AG20443 (cell line): ENCODE measurements at places on chromosomes 16 and 17.

DNA sequence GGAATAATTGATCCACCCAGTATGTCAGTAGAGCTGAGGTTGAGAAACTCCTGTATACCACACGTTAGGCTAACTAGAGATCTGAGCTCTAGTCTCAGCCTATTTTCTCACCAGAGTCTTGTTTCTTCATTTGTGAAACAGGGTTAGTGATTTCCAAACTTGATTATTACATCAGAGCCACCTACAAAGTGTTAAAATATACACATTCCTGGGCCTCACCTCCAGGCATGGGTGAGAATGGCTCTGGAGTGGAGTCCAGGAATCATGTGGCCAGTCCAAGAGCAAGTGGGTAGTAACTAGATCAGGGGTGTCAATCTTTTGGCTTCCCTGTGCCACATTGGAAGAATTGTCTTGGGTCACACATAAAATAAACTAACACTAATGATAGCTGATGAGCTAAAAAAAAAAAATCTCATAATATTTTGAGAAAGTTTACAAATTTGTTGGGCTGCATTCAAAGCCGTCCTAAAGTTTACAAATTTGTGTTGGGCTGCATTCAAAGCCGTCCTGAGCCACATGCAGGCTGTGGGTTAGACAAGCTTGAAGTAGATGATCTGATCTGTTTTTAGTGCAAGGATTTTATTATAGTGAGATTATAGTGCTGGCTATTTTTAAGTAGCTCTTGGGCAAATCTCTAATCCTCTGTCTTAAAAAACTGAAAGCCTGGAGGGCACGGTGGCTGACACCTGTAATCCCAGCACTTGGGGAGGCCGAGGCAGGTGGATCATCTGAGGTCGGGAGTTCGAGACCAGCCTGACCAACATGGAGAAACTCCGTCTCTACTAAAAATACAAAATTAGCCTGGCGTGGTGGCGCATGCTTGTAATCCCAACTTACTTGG is 20.4 kb downstream of the PRCD start:
- no peak for DNase-seq

DNA sequence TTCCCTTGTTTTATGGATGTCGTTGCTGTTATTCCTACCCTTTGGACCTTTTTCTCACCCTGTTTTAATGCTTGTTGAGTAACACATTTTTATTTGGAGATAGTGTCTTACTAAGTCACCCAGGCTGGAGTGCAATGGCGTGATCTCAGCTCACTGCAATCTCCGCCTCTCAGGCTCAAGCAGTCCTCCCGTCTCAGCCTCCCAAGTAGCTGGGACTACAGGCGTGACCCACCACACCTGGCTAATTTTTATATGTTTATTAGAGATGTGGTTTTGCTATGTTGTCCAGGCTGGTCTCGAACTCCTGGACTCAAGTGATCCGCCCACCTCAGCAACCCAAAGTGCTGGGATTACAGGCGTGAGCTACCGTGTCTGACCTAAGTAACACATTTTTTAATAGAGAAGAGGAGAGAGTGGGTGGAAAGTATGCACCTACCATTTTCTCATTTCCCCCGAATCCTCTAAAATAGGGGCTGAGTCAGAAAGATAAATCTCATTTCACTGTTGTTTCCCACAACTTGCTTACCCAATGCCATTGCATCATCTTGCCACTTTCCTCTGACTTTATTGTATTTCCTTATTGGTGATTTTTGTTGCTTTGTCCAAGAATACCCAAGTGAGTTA is 7.0 kb downstream of the DHX40 start:
- DNase-seq = peak; percentile 11

GRCh38 chr16:10999300-10999699 is 54.9 kb downstream of the CLEC16A start:
- no peak for DNase-seq

DNA sequence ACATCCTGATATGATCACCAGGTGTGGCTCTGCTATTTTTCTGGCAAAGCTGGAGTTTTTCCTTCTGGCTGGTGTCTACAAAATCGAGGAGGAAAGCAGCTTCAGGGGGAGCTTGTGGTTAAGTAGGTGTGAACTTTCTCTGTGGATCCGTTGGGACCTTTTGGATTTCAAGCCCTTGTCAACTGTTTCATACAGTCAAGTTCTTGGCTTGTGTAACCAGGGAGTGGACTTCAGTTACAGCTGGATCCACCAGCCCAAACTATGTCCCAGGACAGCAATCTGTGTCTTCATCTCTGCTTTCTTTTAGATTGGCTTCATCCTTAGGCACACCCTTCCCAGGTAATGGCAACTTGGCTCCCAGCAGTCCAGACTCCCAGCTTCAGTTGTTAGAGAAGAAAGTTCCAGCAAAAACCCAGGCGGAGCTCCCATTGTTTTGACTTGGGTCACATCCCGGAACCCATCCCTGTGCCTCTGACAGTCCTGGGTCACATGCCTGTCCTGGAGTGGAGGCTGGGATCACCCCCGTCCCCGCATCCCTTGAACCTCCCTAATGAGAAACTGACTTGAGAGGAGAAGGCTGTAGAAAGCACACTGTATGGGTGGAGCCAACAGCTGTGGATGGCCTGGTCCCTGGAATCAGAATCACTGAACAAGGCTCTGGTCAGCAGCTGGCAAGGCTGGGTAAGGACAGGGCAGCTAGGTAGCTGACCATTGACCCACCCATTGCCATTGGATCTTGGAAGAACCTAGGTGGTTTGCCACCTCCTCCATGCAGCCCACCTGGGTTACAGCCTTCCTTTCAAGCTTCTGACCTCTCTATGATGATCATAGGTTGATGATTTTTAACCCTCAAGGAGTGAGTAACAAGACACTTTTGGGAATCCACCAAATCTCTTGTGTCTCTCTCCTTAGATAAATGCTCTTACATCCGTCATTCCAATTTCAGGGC is 18.1 kb downstream of the NKD1 start:
- no peak for DNase-seq

GRCh38 chr16:74623839-74624235 is 16.9 kb upstream of the GLG1 start:
- DNase-seq = no peak

- DNase-seq = peak; percentile 2
Measured at GRCh38 chr17:5580969-5581368, 3.3 kb downstream of the NLRP1 start.

- peak; percentile 53 for DNase-seq
Measured at GRCh38 chr17:27793168-27793905, 7.0 kb downstream of the NOS2 start.

DNA sequence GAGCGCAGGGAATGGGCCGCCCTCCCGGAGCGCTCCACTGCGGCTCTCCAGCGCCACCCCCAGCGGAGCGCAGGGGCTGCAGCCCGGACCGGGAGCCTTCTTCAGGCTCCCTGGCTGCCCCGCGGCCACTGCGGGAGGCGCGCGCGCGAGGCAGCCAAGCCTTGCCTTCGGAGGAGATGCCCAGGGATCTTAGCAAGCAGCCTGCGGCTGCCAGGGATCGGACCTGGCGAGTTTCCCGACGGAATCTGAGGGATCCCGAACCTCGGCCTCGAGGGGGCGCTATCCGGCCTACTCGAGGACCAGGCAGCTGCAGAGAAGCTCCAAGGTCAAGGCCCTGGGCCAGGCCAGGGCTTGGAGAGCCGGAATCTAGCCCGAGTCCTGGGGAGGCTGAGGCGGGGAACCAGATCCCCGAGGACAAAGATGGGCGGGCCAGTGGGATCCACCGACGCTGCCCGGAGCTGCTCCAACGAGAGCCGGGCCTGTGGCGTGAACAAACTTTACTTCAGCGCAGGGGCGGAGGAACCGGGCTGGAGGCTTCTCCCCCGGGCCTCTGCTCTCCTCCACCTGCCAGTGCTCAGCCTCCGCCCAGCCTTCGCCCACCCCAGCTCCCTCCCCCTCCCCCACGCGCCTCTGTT is at the start of gene IRX6:
IRX6 (plus strand) TSS at position 567 of the 635 bp plus-strand sequence. CDS start 889 bp downstream, outside the sequence.
- peak; percentile 73 for DNase-seq

- DNase-seq = no peak
Measured at GRCh38 chr17:81329927-81330883, 35.1 kb upstream of the SLC38A10 start.

DNA sequence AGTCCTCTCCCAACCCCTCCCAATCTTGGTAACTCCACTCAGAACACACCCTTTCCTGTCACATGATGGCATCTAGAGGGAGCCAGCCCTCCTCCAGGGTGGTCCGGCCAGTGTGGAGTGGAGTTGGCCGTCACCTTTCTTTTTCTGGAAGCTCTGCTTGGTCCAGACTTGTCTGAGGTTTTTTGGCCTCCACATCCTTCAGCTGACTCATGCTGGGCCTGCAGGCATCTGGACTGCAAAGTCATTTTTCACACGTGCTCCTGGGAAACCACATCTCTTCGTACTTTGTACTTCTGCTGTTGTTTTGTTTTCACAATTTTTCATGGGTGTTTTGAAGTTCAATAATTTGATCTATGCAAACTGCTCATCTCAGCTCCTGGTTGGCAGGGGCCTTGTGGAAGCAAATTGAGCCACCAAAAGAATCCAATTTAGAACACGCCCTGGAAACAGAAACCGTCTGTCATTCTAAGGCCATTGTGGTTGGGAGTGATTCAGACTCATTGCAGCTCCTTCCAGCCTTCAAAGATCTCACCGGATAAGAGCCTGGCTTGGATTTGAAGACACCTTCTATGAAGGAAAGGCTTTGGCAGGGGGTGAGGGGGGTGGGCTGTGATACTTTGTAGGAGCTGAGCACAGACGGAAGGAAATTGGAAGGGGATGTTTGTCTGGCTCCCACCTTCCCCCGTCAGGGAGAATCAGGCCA is 42.4 kb upstream of the NF1 start:
- peak; percentile 95 for DNase-seq

GRCh38 chr17:66312912-66313311 is 10.5 kb downstream of the PRKCA start:
- no peak for DNase-seq

DNA sequence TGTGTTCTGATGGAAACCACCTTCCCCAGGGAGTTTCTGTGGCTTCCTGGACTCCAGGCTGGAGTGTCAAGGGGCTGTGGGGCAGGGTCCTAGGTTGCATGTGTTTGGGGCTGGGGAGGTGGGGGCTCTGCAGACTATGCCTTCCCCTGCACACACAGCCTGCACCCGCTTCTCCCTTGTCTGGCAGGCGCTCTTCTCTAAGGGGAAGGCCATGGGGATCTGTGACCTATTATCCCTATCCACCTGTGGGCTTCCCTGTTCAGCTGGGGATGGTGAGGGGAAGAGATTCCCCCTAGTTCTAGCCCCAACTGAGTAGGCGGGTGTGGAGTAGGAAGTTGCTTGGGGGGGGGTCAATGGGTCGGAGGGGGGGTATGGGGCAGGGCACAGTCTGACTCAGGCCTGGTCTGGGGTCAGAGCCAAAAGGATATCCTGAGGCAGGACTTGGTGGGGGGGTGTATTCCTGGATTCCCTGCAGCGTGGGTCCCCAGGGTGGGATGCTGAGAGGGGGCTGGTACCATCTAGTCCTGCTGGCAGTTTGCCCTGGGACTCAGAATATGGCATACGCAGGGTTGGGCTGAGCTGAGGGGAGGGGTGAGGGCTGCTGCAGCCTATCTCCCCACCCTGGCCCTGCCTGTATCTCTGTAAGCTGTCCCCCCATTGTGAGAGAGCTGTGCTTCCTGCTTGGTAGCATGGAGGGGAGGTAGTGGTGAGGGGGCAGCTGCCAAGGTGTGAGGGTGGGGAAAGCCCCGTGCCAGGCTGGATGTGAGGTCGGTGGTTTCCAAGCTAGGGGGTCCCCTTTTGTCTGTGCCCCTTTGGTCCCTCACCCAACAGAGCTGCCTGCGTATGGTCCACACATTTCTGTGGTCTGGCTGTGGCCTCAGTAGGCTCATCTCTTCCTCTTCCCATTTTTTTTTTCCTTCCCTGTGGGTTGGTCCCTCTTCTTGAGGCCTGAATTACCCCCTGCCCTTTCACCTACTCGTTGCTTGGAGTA is 14.7 kb downstream of the RARA start:
- peak; percentile 77 for DNase-seq

DNA sequence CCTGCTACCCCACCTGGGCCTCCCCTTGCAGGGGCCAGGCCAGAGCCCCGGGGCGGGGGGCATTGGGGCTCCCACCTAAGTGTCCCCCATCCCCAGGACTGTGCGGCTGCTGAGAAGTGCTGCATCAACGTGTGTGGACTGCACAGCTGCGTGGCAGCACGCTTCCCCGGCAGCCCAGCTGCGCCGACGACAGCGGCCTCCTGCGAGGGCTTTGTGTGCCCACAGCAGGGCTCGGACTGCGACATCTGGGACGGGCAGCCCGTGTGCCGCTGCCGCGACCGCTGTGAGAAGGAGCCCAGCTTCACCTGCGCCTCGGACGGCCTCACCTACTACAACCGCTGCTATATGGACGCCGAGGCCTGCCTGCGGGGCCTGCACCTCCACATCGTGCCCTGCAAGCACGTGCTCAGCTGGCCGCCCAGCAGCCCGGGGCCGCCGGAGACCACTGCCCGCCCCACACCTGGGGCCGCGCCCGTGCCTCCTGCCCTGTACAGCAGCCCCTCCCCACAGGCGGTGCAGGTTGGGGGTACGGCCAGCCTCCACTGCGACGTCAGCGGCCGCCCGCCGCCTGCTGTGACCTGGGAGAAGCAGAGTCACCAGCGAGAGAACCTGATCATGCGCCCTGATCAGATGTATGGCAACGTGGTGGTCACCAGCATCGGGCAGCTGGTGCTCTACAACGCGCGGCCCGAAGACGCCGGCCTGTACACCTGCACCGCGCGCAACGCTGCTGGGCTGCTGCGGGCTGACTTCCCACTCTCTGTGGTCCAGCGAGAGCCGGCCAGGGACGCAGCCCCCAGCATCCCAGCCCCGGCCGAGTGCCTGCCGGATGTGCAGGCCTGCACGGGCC is 1.9 kb downstream of the WFIKKN1 start:
- DNase-seq = no peak

DNA sequence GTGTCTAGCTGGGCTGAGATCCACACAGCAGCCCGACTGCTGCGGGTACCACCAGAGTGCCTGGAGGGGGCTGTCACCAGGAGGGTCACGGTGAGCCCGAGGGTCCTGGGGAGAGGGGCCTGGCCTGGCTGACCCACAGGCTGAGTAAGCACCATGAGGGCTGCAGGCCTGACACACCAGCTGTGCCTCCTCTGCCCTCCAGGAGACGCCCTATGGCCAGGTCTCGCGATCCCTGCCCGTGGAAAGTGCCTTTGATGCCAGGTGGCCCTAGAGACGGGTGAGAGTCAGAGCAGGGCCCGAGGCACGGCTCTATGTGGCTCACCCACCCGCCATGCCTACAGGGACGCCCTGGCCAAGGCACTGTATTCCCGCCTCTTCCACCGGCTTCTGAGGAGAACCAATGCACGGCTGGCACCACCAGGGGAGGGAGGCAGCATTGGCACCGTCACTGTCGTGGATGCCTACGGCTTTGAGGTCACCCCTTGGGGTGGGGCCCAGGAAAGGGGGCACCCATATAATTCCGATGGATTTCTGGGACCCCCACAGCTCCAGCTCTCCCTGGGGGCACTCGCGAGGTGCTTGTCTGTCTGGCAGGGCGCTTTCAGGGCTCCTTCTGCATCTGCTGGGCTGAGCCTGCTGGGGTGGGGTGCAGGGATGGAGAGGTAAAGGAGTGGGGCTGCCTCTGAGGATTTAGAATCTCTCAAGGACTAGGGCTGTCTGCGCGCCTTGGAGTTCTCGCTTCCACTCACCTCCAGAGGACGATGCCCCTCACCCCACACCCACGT is 7.1 kb downstream of the MYO15B start:
- DNase-seq = no peak

- peak; percentile 26 for DNase-seq
Measured at GRCh38 chr17:30524847-30525246, 47.6 kb downstream of the GOSR1 start.

- no peak for DNase-seq
Measured at GRCh38 chr17:55285340-55286301, 20.9 kb downstream of the HLF start.

GRCh38 chr17:27668488-27668823 is 37.5 kb downstream of the LGALS9 start:
- no peak for DNase-seq

- DNase-seq = no peak
Measured at GRCh38 chr17:66326476-66327047, 24.1 kb downstream of the PRKCA start.
